Renal cortex interstitium (tissue), 15 donors: ENCODE measurements at places on chromosomes 4 and X. TPM values are rescaled to one million over a fixed set of nuclear protein-coding genes. Genes with fewer than 3 reads are reported as not detected.

MAGEA8 gene
- polyA plus RNA-seq: 0.61 TPM

CWH43 gene
- 5.4 TPM for polyA plus RNA-seq

TGIF2LX gene
- polyA plus RNA-seq: not detected

MAOA gene
- 14.3 TPM for polyA plus RNA-seq

ERCC6L gene
- 3.5 TPM for polyA plus RNA-seq

RPS6KA6 gene
- 19.8 TPM for polyA plus RNA-seq

DKK2 gene
- 6.2 TPM for polyA plus RNA-seq

DUX4 gene
- polyA plus RNA-seq: not detected

GLRB gene
- polyA plus RNA-seq: 13.4 TPM

SAGE1 gene
- not detected for polyA plus RNA-seq

MAGEE1 gene
- polyA plus RNA-seq: 5.6 TPM

FGF13 gene
- 24.4 TPM for polyA plus RNA-seq

SOX3 gene
- polyA plus RNA-seq: not detected

TMEM129 gene
- polyA plus RNA-seq: 33.0 TPM

SCARB2 gene
- polyA plus RNA-seq: 163 TPM

GRCh38 chr4:177228599-177228998 is 81.1 kb upstream of the NEIL3 start:
- no peak for DNase-seq

GRCh38 chr4:79673898-79674297 is 265.9 kb upstream of the GK2 start:
- DNase-seq: no peak

- no peak for DNase-seq
Measured at GRCh38 chr4:7366180-7366945, 68.4 kb downstream of the PSAPL1 start.

- no peak for DNase-seq
Measured at GRCh38 chrX:39439906-39440798, 638.9 kb downstream of the MID1IP1 start.

GRCh38 chr4:78885598-78885997 is 53.6 kb downstream of the PAQR3 start:
- no peak for DNase-seq

DNA sequence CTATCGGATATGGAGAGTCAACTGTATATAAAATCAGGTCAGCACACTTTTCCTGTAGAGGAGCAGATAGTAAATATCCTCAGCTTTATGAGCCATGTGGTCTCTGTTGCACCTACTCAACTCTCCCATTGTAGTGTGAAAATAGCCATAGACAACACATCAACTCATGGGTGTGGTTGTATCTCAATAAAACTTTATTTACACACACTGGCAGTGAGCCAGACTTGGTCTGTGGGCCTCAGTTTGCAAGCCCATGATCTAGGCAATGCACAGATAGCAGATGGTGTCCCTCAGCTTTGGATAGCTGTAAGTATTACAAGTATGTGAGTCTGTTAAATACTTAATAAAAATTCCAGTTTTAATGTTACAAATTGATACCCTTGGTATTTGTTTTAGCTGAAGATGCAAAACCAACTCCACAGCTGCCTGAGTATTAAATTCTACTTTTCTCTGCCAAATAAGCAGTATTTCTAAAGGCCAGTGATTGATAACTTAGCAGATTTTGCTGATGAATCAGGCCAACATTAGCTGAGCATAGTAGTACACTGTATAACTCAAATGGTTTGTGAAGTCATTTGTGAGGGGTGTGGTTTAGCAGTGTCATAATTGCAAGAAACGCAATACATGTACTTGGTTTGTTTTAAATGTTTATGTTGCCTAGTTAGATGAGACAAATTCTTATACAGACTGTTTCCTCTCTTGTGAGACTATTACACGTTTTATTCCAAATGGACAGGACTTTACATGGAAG is 87.3 kb downstream of the GPR143 start:
- DNase-seq: no peak

DNA sequence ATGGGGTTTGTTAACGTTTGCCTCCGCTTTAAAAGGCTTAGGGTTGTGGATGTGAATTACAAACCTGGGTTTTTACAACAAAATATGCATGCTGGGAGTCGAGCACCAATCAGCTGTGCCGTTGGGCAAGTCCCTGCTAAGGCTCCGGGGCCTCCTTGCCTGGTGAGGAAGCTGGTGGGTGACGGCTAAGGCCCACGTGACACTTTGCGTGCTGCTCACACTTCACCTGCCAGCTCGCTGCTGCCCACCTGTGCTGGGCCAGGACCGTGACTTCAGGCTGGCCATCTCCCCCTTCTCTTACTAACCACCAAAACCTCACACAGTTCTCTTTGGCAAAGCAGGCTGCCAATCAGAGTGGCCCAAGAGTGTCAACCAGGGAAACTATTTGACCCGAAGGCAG is 178.3 kb downstream of the AFAP1 start:
- no peak for DNase-seq

DNA sequence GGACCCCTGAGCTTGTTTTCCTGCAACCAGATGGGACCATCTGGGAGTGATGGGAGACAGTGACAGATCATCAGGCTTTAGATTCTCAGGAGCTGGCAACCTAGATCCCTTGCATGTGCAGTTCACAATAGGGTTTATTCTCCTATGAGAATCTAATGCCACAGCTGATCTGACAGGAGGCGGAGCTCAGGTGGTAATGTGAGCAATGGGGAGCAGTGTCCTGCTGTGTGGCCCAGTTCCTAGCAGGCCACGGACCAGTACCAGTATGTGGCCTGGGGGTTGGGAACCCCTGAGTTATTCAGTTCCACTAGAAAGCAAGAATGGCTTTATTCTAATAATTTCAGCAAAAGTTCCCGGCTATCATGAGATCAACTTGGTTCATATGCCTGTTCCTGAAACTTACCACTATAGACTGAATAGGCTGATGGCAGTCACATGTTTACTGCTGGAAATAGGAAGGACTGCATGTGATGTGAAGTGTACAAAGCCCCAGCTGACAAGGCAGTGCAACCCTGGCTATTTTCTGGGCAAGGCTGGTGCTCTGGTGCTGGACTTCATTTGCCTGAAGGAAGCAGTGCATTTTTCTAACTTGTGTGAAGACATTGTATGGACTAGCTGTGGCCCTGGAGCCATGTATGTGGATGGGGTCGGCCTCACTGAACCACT is 107.2 kb downstream of the SPRY1 start:
- DNase-seq: no peak

DNA sequence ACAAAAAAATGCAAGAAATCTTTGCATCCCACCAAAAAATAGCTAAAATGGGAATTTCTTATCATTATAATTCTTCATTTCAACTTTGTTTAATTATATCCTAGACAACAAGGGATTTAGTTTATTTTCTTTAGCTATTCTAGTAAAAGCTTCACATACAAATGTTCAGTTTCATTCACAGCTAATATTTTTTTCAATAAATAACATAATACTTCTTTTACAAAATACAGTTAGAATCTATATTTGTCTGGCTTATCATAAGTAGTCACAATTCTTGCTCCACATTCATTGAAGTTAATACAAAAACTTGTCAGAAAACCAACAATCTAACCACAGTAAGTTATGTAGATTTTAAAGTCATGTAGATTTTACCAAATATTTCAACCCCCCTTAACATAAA is 414.4 kb downstream of the FAT4 start:
- no peak for DNase-seq

- DNase-seq: no peak
Measured at GRCh38 chr4:76972306-76972705, 22.8 kb downstream of the SEPTIN11 start.

- DNase-seq: no peak
Measured at GRCh38 chr4:5921101-5921980, 28.5 kb upstream of the CRMP1 start.

DNA sequence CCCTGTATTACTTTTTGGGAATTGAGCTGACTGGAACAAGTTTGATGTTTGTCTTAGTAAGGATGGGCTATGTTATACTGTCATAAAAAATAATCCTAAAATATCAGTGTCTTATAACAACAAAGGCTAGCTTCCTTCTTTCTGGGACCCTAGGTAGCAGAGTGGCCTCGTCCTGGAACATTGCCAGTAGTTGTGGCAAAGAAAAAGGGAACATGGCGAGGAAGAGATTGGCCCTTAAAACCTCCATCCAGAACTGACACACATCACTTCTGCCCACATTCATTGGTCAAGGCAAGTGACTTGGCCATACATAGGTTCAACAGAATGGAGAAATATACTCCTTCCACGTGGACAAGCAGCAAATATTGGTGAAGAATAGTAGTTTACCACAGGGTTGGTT is 287.9 kb downstream of the PPP1R2C start:
- no peak for DNase-seq

DNA sequence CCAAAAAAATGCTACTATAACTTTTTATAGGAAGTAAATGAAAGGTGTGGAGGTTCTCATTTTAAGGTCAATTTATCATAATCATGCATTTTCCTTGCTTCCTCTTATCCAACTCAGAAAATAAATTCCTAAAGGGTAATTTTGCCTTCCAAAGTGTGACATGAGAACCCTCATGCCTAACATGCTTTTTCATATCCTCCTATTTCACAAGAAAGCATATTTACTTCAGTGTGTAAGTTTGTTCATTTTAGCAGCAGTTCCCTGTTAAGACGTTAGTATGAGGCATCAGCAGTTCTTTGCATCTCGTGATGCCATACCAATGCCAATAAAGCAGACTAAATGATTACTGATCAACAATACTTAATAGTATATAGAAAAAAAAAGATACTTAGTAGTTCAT is 18.4 kb downstream of the WDFY3 start:
- DNase-seq: no peak

DNA sequence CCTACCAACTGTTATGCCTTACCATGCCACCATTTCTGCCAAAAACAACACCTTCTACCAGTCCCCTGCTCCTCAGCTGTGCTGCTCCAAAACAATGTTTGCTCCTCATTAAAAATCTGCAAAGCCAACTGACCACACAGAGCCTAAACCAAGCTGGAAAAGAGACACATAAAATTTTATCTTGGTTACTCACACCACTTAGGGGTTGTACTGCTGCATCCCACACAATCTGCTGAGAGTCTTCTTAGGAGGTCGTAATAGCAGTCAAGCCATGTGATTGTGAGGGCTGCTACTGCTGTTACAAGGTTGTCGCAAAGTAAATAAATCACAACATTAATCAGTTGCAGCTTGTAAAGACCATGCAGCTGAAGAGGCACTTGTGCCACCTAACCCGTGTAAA is 607.4 kb upstream of the FAM241A start:
- no peak for DNase-seq

DNA sequence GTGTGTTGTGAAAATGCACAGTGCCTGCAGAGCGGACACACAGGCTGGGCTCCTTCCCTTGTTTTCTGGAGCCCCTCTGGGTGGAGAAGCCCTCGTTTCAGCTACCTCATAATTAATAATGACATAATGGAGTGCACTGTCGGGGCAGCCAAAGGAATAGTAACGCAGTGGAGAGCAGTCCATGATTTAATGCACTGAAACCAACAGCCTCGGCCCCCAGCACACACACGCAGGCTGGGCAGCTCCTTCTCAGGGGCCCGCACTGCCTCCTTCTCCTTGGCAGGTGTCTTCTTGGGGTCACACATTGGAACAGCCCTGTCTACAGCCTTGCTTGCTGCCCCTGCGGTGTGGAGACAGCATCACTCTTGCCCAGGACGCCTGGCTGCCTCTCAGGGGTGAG is 89.2 kb downstream of the DCTD start:
- DNase-seq: no peak

- DNase-seq: no peak
Measured at GRCh38 chr4:123133397-123134050, 211.1 kb upstream of the NUDT6 start.

DNA sequence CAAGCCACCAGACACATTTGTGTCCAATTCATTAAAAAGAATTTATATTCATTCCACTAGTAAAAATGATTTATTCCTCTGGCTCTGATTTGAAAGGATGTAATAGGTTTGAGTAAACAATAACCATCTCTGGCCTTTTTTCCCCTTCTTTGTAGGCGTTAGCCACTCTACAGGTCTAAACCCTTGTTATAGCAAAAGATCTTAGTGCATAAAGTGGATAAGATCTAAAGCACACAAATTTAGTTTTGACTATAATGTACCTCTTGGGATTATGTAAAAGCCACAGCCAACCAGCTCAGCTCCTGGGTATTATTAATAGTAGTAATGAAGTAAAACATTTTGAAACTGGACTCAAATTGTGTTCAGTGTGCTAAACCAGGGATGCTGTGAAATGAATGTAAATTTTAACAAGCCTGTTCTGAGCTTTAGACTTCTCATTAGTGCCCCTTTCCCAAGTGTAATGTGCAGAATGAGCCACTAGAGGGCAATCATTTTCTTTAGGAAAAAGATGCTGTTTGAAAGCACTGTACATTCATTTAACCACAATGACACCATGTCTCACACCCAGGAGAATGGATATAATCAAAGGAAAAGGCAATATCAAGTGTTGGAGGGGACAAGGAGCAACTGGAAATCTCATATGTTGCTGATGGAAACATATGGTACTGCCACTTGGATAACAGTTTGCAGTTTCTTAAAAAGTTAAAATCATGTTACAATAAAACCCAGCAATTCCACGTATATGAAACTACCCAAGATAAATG is 69.7 kb downstream of the KLHL8 start:
- peak; percentile 68 for DNase-seq

DNA sequence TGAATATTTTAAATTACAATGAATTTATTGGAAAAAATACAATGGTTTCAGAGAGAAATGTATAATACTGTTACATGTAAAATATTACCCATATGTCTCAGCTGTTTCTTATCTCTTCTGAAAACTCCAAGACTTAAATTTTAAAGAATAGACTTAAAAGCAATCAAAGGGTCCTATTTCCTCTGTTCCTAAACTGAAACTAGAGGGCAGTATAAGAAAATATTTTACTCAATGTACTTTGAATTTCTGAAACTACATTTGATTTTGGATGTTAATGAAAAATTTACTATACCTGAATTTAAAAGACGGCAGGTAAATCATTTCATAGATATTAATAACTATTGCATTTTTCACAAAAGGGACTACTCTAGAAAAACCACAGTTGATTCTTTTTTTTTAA is 200.2 kb downstream of the LRBA start:
- DNase-seq: no peak

DNA sequence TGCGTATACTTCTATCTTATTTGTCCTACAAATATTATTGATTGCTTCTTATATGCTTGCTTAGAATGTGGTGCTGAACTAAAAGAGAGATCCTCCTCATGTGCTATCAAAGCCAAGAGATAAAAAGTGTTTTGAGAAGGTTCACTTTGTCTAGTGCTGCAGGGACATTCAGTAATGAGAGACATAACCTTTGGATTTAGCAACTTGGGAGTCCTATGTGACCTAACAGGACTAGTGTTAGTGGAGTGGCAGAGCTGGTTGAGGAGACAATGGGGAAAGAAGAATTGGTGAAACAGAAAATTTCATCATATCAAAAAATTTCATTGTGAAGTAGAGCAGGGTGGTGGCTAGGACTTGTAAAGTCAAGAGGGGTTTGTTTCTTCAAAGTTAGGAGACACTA is 117.0 kb downstream of the RAPGEF2 start:
- DNase-seq: no peak

DNA sequence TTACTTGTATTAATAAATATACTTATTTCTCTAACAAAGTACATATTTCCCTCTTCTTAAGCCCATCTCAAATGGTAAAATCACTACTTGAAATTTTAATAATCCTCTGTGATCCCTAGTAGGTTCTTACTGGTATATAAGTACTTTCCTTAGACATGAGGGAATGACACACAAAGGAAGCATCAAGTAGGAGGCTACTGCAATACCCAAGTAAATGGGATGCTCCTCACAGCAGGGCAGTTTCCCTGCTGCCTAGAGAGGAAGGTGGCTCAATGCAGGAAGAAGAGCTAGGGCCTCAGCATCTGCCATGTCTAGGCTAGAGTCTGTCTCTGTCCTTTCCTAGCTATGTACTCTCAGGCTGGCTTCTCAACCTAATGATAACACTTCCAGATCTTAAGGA is 122.1 kb upstream of the DIPK2B start:
- DNase-seq: no peak
